ENCODE measurements at places on chromosomes 6 and 20.

- DNase-seq: peak; percentile 48
Measured at GRCh38 chr20:60977901-60978300, 274.2 kb upstream of the CDH4 start.

DNA sequence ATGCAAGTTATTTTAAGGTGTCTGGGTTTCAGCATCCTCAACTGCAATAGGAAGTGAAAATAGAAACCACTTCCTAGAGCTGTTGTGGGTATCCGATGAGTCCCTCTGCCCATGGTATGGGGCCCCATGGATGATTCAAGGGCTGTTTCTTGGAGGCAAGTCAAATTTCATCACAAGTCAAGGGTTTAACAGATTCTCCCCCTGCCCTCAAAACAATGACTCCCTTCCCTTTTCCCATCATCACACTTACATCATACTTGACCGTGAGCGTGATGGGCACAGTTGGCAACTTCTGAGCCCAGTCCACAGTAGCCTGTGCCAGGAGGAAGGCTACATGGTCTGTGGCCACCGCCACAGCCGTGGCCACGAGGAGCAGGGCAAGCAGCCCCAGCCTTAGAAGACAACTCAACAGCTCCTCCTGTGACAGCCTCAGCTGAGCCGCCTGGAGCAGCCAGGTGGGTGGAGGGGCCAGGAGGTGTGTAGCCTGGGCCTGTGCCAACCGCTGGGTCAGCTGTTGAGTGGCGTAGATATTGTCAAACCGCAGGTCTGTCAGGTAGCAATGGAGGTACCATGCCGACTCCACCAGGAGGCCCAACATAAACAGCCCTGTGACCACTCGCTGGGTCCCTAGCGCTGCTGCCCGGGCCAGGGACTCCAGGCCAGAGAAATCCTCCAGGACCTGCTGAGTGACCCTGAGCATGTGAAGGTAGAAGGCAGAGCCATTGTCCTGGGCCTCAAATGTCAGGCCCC, 5.2 kb downstream of the OCSTAMP start:
- DNase-seq: peak; percentile 42

GRCh38 chr6:128919412-128920180, 36.7 kb downstream of the LAMA2 start:
- no peak for DNase-seq

DNA sequence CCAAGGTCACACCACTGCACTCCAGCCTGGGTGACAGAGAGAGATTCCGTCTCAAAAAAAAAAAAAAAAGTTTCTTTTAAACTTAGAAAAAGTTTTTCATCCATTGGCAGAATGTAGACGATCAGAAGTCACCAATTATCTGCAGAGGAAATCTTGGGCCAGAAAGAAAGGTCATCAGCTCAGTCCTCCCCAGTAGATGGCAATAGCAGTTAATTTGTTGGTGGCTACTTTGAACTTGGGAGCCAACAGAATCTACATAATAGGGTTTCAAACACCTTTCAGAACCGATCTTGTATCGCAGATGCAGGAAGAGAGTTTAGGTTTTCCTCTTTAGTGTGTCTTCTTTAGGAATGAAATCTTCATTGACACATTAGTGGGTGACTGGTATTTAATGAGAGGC, 41.7 kb downstream of the LBP start:
- DNase-seq: no peak
